ENCODE measurements at places on chromosomes 3 and 15.
A peak's percentile ranks its signal among the peaks of the same experiment; 100 is the strongest.

- no peak for DNase-seq
These were observed 22.2 kb upstream of the GMPPB start for GRCh38 chr3:49745986-49746385.

DNA sequence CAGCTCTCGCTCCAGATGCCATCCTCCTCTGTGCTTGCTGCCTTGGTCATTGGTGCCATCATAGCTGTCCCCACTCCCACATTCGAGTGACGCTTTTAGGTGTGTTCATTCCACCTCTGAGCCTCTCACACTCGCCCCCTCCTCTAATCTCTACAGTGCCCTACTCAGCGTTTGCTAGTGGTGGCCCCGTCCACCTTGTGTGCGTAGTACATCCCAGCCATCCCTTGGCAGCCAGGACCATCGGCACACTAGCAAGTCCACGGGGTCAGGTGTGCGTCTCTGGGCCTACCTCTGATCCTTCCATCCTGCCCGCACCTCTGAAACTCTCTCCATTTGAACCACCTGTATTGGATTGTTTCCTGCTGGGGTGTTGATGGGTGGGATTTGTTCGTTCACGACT is 54.2 kb upstream of the RGMA start:
- no peak for DNase-seq

DNA sequence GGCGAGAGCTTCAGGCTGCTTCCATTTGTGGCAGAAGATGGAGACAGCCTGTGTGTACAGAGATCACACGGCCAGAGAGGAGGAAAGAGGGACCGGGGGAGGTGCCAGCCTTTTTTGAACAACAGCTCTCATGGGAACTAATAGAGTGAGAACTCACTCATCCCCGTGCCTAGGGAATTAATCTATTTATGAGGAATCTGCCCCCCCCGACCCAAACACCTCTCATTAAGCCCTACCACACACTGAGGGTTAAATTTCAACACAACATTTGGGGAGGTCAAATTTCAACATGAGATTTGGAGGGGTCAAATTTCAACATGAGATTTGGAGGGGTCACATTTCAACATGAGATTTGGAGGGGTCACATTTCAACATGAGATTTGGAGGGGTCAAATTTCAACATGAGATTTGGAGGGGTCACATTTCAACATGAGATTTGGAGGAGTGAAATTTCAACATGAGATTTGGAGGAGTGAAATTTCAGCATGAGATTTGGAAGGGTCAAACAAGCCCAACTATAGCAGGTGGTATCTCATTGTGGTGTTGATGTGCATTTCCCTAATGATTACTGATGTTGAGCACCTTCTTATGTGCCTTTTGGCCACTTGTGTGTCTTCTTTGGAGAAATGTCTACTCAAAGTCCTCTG is 20.6 kb upstream of the RFTN1 start:
- DNase-seq: no peak

DNA sequence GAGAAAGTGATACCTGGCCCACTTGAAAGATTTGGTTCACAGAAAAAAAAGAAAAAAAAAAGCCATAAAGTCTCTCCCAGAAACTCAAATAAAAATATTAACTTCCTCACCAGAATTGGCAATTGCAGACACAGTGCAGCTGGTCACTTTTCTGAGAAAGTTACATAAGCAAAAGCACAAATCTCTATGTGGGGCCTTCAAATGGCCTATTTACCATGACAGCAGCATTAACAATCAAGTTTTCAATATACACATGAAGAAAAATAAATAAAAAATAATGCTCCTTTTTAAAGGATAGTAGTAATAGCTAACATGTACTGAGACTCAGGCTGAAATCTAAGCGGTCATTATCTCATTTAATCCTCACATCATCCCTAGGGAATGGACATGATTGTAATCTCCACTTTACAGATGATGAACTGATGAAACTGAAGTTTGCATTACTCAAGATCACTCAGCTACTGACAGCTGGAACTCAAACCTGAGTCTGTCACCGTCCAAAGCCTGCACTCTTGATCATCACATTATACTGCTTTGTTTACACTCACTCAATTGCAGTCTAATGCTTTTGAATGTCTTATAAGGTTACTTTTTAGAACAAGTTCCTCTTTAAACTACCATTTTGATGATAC is 3.3 kb downstream of the NPTN start:
- peak; percentile 51 for DNase-seq

GRCh38 chr3:143328451-143328850 is 208.9 kb downstream of the CHST2 start:
- no peak for DNase-seq

DNA sequence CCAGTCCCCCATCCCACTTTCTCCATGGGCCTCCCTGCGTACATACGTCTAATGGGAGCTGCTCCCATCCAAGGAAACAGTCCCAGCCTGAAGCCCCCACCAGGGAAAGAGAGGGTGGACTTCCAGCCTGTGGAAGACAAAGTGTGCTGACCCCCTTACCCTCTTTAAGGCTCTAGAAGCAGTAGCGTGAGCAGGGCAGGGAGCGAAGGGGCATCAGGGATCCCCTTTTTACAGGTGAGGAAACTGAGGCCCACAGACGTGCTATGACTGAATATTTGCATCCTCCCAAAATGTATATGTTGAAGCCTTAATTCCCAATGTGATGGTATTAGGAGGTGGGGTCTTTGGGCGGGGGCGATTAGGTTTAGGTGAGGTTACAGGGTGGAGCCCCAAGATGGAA is 83.4 kb downstream of the TOP2B start:
- no peak for DNase-seq

GRCh38 chr3:48367201-48367600 is 4.8 kb upstream of the FBXW12 start:
- DNase-seq: peak; percentile 5

- DNase-seq: no peak
These were observed 113.7 kb upstream of the RPL32 start for GRCh38 chr3:12954891-12955650.

DNA sequence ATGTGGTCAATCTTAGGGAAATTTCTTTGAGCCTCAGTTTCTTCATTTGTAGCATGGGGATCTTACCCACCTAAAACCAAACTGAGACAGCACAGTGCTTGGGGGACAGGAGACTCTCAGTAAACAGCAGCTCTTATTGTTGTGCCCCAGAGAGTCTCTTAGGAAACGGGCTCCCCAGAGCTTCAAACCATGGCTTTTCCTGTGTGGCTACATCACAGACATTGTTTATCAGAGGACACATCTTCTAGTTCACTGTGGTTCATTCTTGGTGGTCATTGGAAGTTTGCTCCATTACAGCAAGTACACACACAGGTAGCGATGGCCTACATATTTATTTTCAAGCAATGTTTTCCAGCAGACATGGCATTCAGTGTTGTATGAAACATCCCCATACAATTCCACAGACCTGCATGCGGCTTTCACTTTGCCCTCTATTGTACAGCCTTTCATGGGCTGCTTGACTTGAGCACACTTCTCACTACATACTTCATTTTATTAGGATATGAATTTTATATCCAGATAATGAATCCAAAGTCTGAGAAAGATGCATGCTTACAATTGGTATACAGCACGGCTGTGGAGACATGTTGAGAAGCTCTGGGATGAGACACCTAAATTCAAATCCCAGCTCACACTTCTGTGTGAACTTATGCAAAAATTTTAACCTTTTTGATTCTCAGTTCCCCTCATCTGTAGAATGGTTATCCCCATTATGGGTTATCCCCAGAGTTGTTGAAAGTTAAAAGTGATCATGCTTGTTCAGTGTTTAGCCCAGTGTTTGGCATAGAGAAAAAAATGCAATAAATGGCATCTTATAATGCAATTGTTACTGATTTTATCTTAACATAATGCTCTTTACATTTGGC is 84.8 kb upstream of the ICE2 start:
- no peak for DNase-seq

GRCh38 chr3:36736301-36736700 is 28.1 kb downstream of the DCLK3 start:
- DNase-seq: peak; percentile 53

GRCh38 chr3:123899300-123899865 is 15.3 kb upstream of the MYLK start:
- DNase-seq: no peak

GRCh38 chr3:196749125-196749524 is 9.5 kb downstream of the PAK2 start:
- DNase-seq: no peak
